ENCODE measurements at places on chromosomes 3 and 15.

GRCh38 chr15:90004671-90005070, 3.5 kb downstream of the ZNF710 start:
- DNase-seq, result no peak

GRCh38 chr15:64305261-64305660, 50.7 kb downstream of the CSNK1G1 start:
- DNase-seq, result no peak

- no peak for DNase-seq
Observed at GRCh38 chr3:194640829-194641228, 7.6 kb upstream of the TMEM44 start.

- no peak for DNase-seq
Observed at GRCh38 chr15:48541341-48542278, 103.9 kb downstream of the FBN1 start.

- DNase-seq, result no peak
Observed at GRCh38 chr3:103048068-103048722, 613.4 kb downstream of the ZPLD1 start.

All from D341Med (cell line).